ENCODE measurements at places on chromosomes 11 and 22.

DNA sequence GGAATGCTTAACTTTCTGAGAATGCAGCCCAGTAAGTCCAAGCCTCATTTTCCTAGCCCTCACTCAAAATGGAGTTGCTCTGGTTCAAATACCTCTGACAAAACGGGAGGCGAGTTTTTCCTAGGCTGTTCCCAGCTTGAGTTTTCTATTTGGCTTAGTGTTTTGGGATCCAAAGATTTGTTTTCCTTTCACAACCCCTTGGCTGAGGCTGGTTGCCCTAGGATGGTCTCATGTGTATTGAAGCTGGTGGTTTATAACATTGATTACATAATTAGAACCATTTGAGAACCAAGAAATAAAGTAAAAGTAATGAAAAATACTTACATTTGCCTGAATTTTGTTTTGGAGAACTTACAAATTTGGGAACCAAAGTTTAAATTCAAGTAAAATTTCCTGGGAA is 611.1 kb upstream of the LUZP2 start:
- no peak for DNase-seq

DNA sequence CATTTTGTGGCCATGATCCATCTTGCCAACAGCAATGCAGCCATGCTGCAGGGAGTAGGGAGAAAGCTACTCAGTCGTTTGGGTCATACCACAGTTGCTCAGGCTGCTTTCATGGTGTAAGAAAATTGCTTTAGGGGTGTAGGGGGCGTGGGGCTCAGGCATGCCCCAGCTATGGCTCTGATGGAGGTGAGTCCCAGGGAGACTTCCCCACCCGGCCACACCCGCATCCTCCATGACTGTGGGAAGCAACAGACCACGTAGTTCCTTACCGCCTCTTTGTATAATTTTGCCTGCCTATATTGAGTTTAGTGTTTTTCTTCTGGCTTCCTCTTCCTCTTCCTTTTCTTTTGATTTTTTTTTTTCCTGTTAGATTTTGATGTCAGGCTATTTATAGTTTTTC is 58.8 kb downstream of the SPECC1L start:
- no peak for DNase-seq

- no peak for DNase-seq
These were observed 1566.2 kb upstream of the TENM4 start for GRCh38 chr11:81007046-81007445.

- DNase-seq: no peak
These were observed 4.2 kb downstream of the SLC25A1 start for GRCh38 chr22:19174106-19175025.

DNA sequence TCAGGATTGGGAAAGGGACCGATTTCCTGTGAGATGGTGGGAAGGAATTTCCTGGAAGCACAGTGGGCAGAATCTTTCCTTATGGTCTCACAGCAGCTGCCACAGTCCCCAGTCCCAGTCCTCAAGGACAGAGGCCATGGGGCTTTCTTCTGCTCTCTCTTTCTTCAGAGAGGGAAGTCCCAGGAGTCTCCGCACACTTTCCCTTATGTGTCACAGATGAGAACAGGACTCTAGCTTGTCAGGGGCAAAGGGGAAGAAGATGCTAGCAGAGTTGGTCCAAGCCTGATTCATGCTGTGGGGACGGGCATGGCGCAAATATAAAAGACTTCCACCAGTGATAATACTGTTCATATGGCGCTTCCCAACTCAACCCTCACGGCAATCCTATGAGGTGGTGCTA is 7.5 kb upstream of the PPFIA1 start:
- DNase-seq: no peak

DNA sequence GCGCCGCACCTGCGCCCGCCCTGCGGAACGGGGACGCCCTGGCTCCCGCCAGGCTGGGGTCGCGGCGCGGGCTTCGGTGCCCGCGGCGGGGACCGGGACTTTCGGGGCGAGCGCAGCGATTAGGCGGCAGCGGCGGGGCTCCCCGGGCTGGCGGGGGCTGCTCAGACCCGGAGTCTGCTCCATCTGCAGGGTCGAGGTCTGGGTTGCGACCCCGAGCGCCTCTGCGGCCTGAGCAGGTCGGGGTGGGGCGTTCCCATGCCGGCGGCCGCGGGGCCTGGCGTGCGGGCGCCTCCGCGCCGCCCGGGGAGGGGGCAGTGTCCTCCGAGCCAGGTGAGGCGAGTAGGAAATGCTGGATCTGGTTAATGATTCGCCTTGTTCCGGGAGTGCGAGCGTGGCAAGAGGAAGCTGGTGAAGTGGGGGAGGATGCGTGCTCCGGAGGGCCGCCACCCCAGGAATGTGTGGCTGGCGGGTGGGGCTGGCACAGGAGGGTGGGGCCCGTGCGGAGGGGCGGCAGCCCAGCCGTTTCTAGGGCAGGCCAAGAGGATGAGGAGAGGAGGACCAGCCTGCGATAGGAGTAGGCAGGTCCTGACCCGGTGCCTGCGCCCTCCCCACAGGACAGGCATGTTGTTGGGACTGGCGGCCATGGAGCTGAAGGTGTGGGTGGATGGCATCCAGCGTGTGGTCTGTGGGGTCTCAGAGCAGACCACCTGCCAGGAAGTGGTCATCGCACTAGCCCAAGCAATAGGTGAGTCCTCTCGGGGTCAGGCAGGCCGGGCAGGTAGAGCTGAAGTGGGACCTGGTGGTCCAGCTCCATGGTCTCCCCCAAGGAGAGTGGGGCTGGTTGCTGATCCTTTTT is 606 bp downstream of the RASSF7 start:
- DNase-seq: no peak

DNA sequence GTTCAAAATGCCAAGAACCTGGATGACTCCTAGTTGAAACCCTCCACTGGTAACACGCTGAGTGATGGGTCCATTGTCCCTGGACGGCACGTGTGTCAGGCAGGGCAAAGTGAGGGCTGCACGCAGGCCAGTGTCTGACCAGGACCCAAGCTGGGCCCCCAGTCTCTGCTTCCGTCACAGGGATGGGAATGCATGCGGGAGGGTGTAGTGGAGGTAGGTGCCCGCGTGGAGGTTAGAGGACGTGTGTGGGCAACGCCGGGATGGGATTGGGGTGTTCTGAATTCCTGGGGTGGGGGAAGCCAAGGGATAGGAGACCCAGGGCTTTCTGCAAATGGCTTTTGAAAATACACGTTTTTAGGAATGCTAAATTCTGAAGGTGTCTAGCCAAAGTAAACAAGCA is 943.3 kb downstream of the BRD1 start:
- no peak for DNase-seq

GRCh38 chr22:38710866-38711265 is 5.1 kb downstream of the GTPBP1 start:
- DNase-seq: no peak

DNA sequence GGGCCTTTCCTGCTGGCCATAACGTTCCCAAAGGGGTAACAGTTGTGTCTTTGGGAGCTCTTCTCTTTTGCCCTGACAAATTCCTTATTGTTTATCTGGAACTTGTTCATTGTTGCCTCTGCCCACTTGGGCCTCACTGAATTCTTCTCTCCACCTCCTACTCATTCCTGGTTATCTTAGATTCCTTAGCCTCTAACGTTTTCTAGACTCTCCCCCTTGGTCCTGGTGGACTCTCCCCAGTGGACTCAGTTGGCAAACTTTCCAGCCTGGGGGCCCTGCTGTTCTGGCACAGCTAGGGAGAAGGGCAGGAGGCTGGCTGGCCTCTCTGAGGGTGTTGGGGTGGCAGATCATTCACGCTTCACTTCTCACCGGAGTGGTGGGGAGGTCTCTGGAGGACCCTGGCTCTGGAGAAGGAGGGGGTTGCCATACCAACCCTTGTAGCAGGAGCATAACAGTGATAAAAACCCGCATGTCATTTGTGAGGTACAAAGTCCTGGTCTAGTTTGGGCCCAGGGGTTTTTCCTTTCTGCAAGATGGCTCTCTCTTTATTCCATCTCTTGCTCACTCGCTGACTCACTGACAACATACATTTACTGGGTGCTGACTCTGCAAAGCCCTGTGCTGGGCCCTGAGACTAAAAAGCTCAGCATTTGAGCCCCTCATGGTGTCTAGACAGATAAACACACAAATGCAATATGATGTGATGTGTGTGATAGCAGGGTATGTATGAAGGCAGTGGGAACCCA is 39.7 kb downstream of the YWHAH start:
- DNase-seq: no peak

- DNase-seq: peak; percentile 56
These were observed 9.7 kb downstream of the CD5 start for GRCh38 chr11:61111786-61112517.

DNA sequence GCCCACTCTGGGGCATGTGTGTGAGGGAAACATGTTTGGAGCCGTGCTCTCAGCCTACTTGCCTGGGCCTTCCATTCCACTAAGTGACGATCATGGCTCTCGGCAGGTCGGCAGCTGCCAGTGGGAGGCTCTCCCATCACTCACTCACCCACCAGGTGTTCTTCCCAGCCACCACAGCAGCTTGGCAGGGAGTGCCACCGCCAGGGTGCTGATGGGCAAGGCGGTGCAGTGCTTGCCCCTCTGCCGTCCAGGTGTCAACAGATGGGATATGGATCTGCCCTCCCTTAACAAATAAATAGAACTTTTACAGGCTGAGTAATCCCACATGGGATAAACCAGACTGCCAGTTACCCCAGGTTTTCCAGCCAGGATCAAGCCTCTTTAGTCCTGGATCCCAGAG is 205.5 kb upstream of the TMEM45B start:
- DNase-seq: no peak

DNA sequence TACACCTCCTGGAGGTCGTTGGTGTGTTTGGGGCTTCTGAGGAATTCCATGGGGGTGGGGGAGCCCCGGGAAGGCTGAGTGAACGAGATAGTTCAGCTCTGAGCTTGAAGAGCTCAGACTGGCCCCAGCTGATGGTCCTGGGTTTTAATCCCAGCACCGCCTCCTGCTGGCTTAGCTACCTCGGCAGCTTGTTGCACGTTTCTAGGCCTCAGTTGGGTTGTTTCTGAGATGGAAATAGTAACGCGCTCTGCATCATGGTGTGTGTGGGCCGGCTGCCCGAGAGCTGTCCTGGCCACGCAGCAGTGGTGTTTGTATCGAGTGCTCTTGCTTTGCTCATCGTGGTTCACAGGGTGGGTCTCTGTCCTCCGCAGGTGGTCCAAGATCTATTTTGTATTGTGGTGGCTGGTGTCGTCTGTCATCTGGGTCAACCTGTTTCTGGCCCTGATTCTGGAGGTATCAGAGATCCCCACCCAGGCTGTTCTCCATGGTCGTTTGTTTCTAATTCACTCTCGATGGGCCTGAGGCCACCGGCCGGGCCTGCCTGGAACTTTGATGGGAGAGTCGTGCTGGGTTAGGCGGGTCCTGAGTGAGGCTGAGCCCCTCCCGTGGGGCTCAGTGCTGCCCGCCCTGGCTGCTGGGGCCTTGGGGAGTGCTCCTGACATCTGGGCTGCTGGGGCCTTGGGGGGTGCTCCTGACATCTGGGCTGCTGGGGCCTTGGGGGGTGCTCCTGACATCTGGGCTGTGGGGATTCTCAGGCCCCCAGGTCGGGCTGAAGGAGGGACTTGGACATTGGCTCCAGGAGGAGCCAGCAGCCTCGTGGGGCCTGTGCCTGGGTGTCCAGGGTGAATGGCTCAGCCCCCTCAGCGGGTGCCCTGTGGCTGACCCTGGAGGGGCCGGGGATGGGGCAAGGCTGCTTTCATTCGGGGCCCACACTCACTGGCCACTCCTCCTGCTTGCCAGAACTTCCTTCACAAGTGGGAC is 37.7 kb downstream of the TPCN2 start:
- no peak for DNase-seq

DNA sequence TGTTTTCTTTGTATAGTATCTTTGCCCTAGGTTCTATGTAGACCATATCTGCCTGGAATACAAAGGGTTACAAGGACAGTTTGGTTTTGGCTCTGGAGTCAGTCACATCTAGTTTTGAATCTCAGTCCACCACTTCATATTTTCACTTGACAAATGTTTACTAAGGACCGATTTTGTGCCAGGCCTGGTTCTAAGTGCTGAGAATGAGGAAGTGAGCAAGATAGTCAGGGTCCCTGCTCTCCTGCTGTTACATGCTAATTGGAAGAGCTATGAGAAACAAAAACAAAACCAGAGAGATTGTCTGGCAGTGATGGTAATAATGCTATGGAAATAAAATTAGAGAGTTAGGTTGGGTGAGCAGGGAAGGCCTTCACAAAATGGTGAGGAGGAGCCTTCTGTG is 66.1 kb upstream of the ARHGAP20 start:
- DNase-seq: no peak

DNA sequence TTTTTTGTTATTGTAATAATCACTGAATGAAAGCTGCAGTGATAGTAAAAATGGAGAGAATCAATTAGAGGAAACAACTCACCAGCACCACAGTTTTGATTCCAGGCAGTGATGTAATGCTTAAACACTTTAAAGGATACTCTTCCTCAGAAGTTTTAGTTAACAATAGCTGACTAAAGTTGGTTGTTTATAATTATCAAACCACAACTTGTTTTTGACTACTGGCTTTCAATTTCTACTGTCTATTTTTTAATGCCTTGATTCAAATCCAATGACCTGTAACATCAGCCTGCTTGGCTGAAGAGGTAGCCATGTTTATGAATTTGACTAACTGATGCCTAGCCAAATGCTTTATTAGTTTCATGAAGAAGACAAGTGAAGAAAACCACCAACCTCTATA is 18.2 kb upstream of the CASP12 start:
- no peak for DNase-seq

GRCh38 chr22:48629631-48630432 is 1197.8 kb downstream of the BRD1 start:
- no peak for DNase-seq

DNA sequence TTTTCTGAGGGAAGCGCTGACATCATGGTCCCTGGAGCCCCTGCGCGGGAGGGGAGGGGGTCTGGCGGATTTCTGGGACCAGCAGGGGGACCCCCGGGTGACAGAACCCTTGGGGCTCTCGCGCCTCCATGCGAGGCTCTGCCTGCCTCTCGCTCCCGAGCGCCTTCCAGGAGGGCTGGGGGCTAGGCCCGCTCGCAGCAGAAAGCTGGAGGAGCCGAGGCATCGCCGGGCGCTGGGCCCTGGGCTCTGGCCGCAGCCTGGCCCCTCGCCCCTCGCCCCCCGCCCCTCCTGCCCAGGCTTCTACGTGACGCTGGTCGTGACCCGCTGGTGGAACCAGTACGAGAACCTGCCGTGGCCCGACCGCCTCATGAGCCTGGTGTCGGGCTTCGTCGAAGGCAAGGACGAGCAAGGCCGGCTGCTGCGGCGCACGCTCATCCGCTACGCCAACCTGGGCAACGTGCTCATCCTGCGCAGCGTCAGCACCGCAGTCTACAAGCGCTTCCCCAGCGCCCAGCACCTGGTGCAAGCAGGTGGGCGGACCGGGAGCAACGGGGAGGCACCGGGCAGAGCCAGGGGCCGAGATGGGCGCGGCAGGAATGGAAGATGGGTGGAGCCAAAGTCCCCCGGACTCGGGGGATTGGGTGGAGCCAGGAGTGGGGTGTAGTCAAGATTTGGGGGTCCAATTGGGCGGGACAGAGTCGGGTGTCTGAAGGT is 5.4 kb downstream of the BEST1 start:
- DNase-seq: no peak

GRCh38 chr11:61023086-61023965 is 51.8 kb downstream of the CD6 start:
- DNase-seq: no peak

Measured in T follicular helper cell (primary cell).